ENCODE measurements at places on chromosomes 3 and 15.

DNA sequence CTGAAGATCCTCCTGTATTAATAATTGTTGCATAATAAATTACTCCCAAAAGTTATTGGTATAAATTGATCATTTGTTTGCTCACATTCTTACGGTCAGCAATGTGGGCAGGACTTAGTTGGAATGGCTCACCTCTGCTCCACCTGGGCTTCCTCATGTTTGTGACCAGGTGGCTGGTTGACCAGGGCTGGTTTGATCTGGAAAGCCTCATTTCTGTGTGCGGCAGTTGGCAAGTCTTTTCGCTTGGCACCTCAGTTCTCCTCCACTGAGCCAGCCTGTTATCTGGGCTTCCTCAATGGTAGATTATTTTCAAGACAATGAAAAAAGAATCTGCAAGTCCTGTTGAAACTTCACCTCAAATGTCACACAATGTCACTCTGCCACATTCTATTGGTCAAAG lies 301.1 kb downstream of the TBL1XR1 start:
- no peak for DNase-seq

GRCh38 chr15:92653836-92654539 lies 1.6 kb downstream of the FAM174B start:
- DNase-seq = peak; percentile 53

GRCh38 chr3:14920536-14920935 lies 26.8 kb upstream of the NR2C2 start:
- no peak for DNase-seq

GRCh38 chr3:60703956-60704736 lies 547.1 kb downstream of the FHIT start:
- peak; percentile 12 for DNase-seq

GRCh38 chr3:107574650-107575049 lies 51.9 kb downstream of the BBX start:
- DNase-seq = peak; percentile 44

- DNase-seq = peak; percentile 45
Measured at GRCh38 chr15:29268706-29269484, 727 bp downstream of the NSMCE3 start.

DNA sequence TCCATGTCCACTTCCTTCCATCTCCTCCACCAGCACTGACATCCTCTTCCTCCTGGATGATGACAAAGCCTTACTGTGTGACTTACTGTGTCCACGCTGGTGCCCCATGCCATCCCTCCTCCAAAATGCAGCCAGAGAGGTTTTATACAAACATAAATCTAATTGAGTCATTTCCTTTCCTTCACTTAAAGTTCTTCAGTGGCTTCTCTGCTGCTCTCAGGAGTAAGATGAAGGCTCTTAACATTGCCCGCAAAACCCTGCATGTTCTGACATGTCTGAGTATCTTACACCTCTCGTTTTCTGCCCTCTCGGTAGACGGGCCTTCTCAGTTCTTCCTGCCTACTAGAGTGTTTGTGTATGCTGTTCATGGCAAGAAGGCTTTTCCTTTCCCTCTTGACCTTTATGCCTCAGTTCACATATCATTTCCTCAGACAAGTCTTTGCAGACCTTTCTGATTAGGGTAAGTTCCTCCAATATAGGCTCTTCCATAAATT lies 175.5 kb downstream of the CFAP20DC start:
- peak; percentile 78 for DNase-seq

- DNase-seq = no peak
Measured at GRCh38 chr3:58036293-58037032, 28.2 kb downstream of the FLNB start.

DNA sequence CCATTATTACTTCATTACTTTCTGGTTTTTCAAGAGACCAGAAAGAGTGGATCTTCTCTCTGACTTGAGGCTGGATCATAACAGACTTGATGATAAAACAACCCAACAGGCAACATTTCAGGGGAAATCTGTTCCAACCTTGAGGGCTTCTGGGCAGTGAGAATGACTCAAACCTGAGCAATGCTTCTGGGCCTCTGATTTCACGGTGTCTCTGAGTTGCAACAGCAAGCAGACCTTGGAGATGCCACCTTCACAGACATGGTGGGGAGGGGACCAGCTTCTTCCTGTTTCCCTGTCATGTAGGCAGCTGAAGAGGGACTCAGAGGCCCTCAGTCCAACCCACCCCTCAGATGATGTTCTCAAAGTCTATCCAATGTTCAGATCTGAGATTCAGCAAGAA lies 104.0 kb downstream of the ABHD5 start:
- peak; percentile 75 for DNase-seq

DNA sequence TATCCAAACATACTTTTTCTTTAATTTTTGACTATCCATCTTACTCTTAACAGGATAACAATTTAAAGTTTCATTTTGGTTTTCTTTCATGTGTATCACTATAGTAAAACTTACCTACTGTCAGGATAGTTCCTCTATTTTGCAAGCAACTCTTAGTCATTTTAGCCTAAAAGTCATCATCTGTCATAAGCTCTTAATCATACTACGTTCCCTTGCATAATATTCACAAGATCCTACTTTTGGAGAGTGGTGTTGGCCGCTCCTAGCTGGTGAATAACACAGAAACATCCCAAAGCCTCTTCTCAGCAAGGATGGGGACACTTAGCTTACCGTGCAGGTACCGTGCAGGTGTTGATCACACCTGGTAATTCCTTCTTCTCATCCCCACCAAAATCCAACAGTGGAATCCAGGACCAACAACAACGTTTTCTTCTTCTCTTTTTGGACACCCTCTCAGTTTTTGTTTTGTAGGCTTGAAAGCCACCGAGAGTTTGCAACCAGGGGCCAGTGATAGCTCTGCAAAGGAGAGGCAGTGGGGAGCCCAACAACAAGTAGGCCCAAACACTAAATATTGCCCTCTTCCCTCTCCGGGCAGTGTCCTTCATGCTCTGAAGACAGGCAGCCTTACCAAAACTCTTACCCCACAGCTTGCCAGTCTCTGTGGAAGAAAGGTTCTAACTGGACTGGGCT lies 433 bp downstream of the FILIP1L start:
- DNase-seq = no peak

- DNase-seq = no peak
Measured at GRCh38 chr15:70876683-70877082, 15.6 kb downstream of the THAP10 start.

DNA sequence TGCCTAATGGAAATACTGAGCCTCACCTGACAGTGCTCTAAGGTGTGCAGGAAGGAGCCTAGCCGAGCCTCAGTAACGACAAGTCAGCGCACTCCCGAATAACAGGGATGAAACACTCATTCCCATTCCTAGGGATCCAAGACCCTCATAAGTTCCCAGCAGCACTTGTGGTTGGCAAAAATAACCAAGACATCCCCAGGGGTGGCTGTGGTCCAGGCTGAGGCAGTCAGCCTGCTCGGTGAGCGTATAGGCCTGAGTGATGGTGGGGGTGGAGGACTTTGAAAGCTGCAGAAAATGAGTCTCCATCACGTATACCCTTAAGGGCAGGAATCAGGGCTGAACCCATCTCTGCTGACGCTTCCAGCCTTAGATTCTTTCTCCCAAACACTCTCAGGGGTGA lies 120.1 kb downstream of the SMAD6 start:
- DNase-seq = no peak

GRCh38 chr3:57006179-57006657 lies 54.2 kb upstream of the SPATA12 start:
- no peak for DNase-seq

GRCh38 chr3:34015204-34016142 lies 217.0 kb downstream of the PDCD6IP start:
- no peak for DNase-seq

DNA sequence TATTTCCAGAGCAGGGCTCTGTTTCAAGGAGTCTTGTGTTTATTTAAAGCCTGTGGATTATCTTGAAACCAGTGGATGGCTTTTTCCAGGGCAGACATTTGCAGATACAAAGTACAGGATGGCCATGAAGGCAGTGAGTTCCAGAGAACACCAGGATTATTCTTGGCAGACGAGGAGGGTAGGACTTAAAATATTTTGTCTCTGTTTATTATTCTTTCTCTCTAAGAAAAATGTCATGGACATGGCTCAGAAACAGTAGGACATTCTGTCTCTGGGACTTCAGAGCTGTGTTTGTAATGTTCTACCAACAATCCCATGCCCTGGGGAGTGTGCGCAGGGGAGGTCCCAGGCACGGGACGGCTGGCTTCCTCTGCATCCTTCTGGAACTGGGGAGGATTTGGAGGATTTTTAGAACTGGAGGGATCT lies 125.9 kb downstream of the ATP10A start:
- no peak for DNase-seq

- DNase-seq = no peak
Measured at GRCh38 chr3:32283304-32283703, 44.8 kb downstream of the CMTM8 start.

- peak; percentile 33 for DNase-seq
Measured at GRCh38 chr15:66411190-66411589, 24.5 kb downstream of the MAP2K1 start.

- DNase-seq = no peak
Measured at GRCh38 chr3:146884296-146884695, 279.1 kb upstream of the PLSCR5 start.

- DNase-seq = no peak
Measured at GRCh38 chr15:87142096-87142495, 1062.4 kb downstream of the AGBL1 start.

- peak; percentile 87 for DNase-seq
Measured at GRCh38 chr15:75661100-75661755, 13.5 kb downstream of the SNX33 start.

DNA sequence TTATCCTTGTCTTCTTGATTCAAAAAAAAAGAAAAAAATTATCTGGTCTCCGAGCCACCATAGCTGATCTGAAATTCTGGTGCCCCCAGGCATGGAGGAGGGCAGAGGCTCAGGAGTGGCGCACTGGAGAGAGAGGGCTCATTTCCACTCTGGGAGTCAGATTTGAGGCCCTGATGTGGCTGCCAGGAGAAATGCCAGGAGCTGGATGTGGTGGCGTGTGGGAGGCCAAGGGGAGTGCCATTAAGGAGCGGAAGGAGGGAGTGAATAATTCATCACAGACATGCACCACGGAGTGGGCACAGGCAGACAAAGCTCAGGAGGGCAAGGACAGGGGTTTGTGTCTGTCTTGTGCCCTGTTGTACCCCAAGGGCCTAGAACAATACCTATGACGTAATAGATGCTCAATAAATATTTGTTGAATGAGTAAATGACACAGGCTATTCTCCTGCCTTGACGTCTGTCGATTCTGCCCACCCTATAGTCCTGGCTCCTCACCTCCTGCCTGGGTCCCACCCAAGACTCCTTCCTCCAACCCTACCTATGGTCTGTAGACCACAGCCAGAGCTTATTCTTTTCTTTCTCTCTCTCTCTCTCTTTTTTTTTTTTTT lies 12.0 kb upstream of the GRIP2 start:
- DNase-seq = no peak

DNA sequence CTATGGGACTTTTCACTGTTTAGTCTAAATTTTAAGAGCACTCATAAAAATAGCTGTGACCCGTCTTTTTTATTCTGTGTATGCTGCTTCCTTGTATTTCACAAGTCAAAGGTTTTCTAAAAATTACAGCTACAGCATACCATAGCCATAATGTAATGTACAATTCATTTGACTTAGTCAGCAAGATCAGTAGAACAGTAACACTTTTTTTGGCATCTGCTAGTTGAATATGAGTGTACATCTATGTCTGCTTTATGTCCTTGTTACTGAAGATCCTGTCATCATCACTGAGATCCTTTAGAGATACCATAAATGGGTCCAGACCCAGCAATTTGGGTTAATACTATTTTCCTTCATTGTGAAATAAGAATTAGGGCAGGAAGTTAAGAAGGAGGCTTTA lies 42.2 kb downstream of the CMSS1 start:
- peak; percentile 95 for DNase-seq

- no peak for DNase-seq
Measured at GRCh38 chr3:106293161-106293560, 424.3 kb upstream of the CBLB start.

DNA sequence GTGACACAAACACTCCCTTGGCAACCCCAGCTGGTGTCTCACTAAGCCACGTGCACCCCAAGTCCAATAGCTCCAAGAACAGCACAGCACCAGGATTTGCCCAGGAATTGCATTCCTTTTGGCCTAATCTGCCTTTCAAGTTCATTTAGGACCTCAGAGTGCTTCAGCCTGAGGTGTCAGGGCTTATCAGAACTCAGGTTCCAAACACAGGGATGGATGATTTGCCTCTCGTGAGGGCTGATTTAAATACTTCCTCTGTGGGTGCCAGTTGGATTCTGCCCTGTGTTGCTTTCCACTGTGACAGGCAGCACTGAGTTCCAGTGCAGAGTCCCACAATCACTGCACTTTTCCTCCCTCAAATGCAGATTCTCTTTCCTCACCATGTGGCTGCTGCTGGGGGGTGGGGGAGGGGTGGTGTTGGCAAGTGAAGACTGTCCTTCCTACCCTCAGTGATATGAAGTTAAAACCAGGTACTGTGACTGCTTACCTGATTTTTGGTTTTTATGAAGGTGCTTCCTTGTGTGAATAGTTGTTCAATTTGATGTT lies 204.3 kb upstream of the STAC start:
- no peak for DNase-seq

DNA sequence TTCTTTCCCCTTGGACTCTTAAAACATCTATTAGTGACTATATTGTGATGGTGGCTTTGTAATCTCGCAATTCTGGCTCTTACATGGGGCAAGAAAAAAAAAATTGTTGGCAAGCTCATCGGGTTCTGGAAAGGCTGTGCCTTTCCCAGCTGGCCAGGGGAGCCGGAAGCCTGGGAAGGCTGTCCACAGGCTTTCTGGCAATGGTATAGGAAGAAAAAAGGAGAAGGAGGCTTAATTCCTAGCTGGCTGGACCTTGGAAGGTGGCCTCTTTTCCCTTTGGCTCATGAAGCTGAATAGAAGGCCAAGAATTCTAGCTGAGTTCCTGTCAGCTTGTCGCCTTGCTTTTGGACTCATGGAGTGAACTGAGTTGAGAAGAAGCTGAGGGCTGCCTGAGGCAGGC lies 243.5 kb upstream of the SEMA6D start:
- DNase-seq = no peak

- DNase-seq = no peak
Measured at GRCh38 chr3:171393032-171393744, 67.0 kb downstream of the TNIK start.

- DNase-seq = peak; percentile 89
Measured at GRCh38 chr3:127961963-127962362, 46.9 kb downstream of the KBTBD12 start.

GRCh38 chr3:111069974-111070771 lies 1.4 kb upstream of the NECTIN3 start:
- DNase-seq = peak; percentile 6

GRCh38 chr15:28963711-28964081 lies 77.9 kb downstream of the APBA2 start:
- DNase-seq = no peak

GRCh38 chr15:41861736-41862356 lies 23.2 kb downstream of the PLA2G4B start:
- DNase-seq = no peak

DNA sequence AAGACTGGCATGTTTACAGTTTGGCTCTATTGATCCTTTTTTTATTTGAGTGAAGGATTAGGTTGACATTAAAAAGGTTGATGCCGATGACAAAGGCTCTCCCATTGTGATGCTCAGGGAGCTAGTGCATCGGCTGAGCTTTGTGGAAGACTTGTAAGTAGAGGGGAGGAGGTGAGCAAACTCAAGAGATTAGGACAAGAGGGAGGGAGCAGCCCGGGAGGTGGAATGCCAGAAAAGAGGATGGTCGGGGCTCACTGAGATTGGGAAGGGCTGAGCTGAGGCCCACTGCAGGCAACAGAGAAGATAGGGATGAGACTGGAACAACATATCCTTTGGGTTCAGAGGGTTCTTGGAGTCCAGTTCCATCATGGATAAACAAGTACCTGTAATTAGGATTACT lies 26.5 kb upstream of the PSMD6 start:
- no peak for DNase-seq

Data from kidney tubule cell (primary cell).